Endothelial cell (in vitro differentiated cells): ENCODE measurements at places on chromosomes 5 and 9.

GRCh38 chr9:91603932-91604331, 180.3 kb upstream of the NFIL3 start:
- no peak for DNase-seq

- DNase-seq: no peak
These were observed 117.5 kb downstream of the TENT4A start for GRCh38 chr5:6830643-6831239.

- DNase-seq: no peak
These were observed 188.4 kb downstream of the PCSK1 start for GRCh38 chr5:96244696-96245095.

DNA sequence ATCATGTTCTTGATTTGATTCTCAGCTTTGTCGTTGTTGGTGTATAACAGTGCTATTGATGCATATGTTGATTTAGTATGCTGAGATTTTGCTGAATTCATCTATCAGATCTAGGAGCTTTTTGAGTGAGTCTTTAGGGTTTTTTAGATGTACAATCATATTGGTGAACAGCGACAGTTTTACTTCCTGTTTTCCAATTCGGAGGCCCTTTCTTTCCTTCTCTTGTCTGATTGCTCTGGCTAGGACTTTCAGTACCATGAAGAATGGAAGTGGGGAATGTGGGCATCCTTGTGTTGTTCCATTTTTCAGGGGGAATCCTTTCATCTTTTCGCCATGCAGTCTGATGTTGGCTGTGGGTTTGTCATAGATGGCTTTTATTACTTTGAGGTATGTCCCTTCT, 100.4 kb downstream of the SGCD start:
- no peak for DNase-seq

DNA sequence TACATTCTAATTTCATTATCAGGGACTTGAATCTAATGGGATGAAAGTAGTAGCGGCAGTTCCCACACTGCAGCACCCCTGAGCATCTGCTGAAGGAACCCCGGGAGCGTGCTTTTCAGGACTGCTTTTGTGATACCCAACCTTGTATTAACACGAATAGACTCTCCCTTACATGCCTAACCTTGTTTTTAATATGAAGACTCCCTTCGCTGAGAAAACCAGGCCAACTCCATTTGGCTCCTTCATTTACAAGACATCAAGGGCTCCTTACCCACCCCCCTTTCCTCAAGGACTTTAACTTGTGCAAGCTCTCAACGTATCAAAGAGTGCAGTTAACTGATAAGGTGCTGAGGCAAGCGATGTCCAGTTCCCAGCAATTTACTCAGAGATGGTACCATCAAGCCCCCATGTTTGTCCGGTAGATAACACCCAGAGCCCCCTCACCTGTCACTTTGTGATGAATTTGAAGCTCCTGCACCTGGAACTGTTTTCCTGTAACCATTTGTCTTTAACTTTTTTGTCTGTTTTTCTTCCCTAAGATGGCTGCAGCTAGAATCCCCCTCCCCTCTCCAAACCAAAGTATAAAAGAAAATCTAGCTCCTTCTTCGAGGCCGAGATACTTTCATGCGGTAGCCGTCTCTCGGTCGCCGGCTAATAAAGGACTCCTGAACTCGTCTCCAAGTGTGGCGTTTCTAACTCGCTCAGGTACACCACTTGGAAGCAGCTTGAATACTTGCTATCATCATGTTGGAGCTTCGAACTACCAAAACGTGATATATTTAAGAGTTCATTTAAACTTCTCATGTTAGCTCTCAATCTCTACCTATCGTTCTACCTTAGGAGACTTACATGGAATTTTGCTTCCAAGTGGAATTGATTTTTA, 10.7 kb downstream of the HNRNPH1 start:
- DNase-seq: no peak

DNA sequence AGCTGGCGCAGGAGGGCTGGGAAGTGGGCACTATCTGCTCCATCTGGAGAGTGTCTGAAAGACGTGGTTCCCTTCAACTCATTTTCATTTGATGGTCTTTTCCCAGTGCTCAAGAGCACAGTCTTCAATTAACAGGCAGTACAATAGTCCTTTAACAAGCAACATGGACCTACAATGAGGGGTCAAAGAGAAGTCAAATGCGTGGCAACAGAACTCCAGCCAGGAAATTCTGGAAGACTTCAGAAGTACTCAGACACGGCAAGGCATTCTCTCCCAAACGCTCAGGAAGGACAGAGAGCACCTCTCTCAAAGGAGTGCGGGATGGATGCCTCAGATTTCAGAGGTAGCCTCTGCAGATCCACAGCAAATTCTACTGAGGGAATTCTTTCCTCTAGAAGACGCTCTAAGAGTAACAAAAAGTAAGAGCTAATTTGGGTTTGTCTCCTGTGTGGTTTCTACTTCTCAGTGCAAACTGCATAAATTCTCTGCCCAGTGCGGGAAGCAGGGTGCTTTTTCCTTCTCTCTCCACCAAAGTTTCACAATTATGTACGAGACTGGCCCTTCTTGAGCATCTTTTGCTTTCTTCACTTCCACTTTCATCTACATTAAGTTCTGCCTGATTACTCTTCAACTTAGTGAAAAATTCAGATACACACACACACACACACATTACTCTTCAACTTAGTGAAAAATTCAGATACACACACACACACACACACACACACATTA, 56.4 kb downstream of the LHFPL2 start:
- no peak for DNase-seq

GRCh38 chr5:166119506-166119905, 2171.9 kb upstream of the WWC1 start:
- no peak for DNase-seq

DNA sequence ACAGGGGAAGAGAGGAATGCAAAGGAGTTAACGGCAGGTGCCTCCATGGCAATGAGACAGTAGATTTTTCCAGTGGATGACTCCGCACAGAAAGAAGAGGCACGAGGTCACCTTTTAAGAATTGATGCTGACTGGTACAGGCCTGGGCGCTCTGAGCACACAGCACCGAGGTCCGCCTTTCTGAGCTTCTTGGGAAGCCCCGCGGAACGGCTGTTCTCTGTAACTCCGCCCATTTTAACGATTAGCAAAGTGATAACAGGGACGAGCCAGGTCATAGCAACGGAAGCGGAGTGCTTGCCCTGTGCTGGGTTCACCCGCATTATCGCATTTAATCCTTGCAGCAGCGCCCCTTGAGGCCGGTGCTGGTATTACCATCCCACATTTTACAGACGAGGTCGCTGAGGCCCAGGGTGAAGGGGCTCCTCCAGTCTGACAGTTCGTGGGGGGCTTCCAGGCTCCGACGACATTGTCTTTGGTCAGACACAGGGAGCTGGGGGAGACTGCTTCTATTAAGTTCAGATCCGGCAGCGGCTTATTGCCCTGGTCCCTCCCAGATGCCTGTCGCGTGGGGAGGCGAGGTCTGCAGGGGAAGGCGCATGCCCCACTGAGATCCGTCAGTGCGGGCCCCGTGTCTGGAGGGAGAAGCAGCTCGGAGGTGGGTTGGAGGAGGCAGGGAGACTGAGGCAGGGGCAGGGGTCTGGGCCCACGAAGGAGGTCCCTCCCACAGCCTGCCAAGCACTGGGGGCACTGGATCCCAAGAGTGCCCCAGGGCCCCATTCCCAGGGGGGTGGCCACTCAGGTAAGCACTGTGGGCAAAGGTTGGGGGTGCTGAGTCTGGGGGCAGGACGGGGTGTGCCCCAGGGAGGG, 22.3 kb upstream of the HMCN2 start:
- DNase-seq: peak; percentile 81

DNA sequence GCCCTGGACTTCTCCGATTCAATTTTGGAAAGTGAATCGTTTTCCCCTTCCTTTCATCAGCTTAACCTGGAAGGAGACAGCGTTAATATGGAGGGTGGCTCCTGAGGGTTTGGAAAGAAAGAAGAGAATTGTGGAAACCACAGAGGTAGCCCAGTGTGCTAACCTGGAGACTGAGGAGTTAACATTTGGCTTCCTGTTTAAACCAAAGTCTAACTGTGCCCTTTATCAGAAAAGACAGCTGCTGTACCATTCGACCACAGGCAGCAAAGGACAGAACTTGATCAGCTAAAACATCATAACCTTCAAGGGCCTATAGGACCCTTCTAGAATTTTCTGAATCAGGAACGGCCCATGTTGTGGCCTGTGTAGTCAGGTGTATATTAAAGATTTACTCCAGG, 735 bp downstream of the IDNK start:
- no peak for DNase-seq

DNA sequence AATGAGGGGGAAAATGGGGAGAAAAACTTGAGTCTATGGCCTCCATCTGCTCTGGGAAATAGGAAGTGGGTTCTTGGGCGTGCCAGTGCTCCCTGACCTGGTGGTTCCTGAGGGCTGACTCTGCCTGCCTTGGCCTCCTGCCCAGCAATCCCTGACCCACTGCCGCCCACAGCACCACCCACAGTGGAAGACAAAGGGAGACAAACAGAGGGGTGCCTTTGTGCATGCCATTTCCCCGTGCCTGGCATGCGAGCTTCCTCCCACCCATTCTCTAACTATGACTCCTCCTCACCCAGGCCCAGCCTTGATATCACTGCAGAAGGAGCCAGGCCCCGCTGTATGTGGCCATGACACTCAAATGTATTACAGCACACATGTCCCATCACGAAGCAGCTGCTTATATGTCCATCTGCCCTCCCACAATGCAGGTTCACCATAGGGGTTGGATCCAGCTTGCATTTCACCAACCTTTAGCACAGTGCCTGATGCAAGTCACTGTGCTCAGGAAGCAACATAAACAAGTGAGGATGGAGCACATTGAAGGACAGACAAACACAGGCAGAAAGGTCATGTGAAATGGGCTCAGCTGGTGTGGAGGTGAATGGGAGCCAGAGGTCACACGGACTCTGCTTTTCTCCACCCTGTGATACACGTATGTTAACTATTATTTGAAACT, 84.4 kb downstream of the ADRB2 start:
- no peak for DNase-seq

DNA sequence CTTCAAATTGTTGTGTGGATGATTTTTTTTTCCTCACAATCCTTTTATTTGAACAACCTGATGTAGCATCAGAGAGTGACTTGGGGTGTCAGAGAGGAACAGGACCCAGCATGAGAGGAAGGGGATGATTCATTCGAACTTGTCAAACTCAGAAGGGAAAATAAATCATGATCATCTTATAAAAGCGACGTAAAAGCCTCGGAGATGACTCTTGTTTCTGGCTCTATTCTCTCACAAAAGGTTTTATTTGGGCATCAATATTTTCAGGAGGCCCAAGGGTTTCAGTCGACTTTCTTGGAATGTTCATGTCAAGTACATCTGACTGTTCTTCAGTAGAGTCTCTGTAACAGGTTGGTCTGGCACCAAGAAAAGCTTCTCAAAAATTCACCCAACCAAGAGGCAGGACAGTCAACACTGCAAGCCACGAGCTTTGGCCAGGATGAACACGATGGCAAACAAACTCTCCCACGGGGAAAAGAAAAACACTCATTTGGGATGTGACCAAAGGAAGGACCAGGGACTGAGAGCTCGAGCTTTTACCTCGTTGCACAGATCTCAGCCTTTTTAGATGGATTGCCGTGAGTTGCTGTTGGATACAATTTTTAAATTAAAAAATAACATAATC, 55.1 kb downstream of the ANKH start:
- no peak for DNase-seq

- DNase-seq: no peak
These were observed 485.9 kb downstream of the EFNA5 start for GRCh38 chr5:107184871-107185270.

DNA sequence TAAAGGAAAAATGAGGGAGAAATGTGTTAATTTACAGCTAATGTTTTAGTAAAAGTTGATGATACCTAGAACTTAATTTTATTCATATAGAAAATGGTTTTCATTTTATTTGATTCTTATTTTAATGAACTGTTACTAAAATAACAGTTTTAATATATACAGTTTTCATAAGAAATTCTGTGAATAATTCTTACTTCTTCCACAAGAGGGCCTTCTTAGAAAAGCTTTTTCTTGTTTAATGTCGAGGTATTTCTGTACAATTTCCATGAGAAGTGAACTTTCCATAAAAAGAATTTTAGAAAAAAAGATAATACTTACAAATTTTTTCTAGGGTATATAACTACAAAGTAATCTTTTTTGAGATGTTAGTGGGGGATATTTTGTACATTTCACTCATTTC, 73.9 kb downstream of the KLF9 start:
- DNase-seq: no peak

- no peak for DNase-seq
These were observed 195.9 kb upstream of the RAD23B start for GRCh38 chr9:107087222-107087621.

DNA sequence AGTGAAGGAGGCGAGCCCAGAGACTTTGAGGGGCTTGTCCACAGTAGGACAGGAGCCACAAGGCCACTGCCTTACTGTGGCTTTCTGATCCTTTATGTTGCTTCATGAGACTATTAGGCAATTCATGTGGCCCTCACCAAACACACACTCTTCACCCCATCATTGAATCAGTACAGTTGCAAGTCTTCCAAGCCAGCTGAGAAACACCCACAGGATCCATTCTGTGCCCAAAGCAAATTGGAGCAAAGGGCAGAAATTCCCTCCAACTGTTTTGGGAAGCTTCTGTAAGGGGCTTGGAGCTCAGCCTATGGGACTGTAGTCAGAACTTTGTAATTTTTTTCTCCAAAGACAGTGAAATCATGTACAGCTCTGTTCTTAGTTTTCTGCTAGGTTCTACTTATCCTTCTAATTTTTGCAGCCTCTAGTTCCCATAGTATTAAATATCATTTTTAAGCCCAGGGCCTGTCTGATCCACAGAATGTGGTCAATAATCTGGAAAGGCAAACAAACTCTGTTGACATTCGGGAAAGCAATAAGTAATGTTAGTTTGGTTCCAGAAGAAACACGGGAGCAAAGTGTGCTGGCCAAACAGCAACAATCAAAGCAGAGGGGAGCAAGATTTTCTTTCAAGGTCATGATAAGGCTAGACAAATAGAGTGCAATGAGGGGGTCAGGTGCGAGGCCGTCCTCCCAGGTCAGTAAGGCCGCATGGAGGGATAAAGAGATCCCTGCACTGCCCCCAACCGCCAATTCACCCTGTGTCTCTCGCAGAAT, 47.0 kb downstream of the UBE2QL1 start:
- DNase-seq: no peak

- DNase-seq: no peak
These were observed 108.6 kb upstream of the RAD23B start for GRCh38 chr9:107174441-107174840.

GRCh38 chr5:157454273-157454672, 5.7 kb upstream of the NIPAL4 start:
- no peak for DNase-seq

DNA sequence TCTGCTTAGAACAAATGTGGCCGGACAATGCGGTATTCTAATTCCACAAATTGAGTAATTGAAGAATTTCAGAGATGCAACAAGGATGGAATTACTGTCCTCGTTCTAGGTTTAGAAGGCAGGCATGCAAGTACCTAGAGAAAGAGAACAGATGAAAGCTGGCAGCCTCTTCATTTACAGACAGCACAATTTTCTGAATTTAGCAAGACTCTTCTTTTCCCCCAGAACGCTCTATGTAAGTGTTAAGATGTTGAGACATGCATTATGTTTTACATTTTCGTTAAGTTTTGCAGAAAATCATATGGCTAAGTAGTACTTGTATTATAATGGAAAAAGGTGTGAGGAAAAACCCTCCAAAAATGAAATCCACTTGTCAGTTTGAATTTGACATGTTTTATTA, 259.5 kb upstream of the ARRDC3 start:
- DNase-seq: no peak
